ENCODE measurements at places on chromosomes 11 and 22. TPM values are rescaled to one million over a fixed set of nuclear protein-coding genes. Genes with fewer than 3 reads are reported as not detected.

SPDYC gene
- not detected for total RNA-seq

SYT7 gene
- not detected for total RNA-seq

CSRP3 gene
- total RNA-seq, result not detected

EHF gene
- not detected for total RNA-seq

OR52E8 gene
- not detected for total RNA-seq

PDE3B gene
- 42.5 TPM for total RNA-seq

GPR83 gene
- total RNA-seq, result 0.11 TPM

DDI1 gene
- not detected for total RNA-seq

ANKRD49 gene
- total RNA-seq, result 22.8 TPM

DRD4 gene
- 5.6 TPM for total RNA-seq

APOA4 gene
- total RNA-seq, result not detected

GUCY1A2 gene
- not detected for total RNA-seq

CRYBB3 gene
- not detected for total RNA-seq

MIOX gene
- not detected for total RNA-seq

CDC42BPG gene
- 0.61 TPM for total RNA-seq

GSTP1 gene
- total RNA-seq, result 247 TPM

SOX6 gene
- total RNA-seq, result not detected

PSMC3 gene
- 134 TPM for total RNA-seq

PLEKHB1 gene
- 16.4 TPM for total RNA-seq

RAB36 gene
- total RNA-seq, result 0.25 TPM

MMP3 gene
- total RNA-seq, result not detected

ADM2 gene
- 6.0 TPM for total RNA-seq

INS gene
- total RNA-seq, result not detected

SCO2 gene
- not detected for total RNA-seq

ARHGEF17 gene
- total RNA-seq, result 0.16 TPM

HBB gene
- total RNA-seq, result not detected

KCNQ1 gene
- 19.3 TPM for total RNA-seq

ACRV1 gene
- total RNA-seq, result not detected

PATE4 gene
- not detected for total RNA-seq

WNT11 gene
- total RNA-seq, result 1.5 TPM

CYTH4 gene
- total RNA-seq, result 69.7 TPM

SLC43A3 gene
- 68.9 TPM for total RNA-seq

SPA17 gene
- 2.6 TPM for total RNA-seq

KCNJ1 gene
- not detected for total RNA-seq

RCN1 gene
- total RNA-seq, result 27.2 TPM

BATF2 gene
- total RNA-seq, result not detected

RBFOX2 gene
- total RNA-seq, result 2.2 TPM

C11orf21 gene
- total RNA-seq, result 10.2 TPM

RFPL2 gene
- not detected for total RNA-seq

LINC01488 gene
- total RNA-seq, result not detected

MRGPRX4 gene
- total RNA-seq, result not detected

Data from activated naive CD4-positive, alpha-beta T cell treated with anti-CD3 and anti-CD28 coated beads, Interleukin-2, amount 50 U/mL, for 72 hours (primary cell).